ENCODE measurements at places on chromosomes 11 and 22. TPM values are rescaled to one million over a fixed set of nuclear protein-coding genes. Genes with fewer than 3 reads are reported as not detected.

The KIF18A gene
- total RNA-seq, result 12.9 TPM

DNA sequence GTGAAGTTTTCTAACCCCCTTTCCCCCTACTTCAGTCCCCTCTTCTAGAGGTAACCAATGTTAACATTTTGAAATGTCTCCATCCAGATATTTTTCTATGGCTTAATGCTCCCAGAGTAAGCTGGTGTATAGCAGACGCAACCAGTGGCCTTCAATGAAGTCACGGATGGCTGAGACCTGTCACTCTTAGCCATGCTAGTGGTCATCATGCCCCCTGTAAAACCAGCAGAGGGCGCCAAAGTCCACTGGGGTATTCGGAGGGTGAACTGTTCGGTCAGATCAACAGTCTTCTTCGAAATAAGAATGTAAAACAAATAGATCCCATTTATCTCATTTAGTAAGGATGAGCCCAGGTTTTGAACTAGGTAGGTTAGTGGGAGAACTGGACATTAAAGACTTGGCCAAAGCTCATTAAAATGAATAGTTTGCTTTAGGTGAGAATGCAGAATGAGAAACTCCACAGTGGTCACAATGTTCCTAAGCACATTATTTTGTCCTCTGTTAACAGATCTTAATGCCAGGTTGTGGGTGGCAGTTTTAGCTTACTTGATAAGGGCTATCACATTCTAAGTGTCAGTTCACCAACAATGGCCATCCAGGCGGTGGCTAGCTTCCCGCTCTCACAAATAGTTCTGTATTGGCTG lies 8.6 kb upstream of the MMP8 start:
- peak; percentile 82 for DNase-seq
- no peak overlapping the region for H3K4me3 ChIP-seq
- peaks cover 5% of the 10 kb centered on the region for H3K4me1 ChIP-seq
- no peak overlapping the region for H3K27ac ChIP-seq

The PGA5 gene
- not detected for total RNA-seq

The MIAT gene
- total RNA-seq, result 0.49 TPM

The OR8J3 gene
- total RNA-seq, result not detected

- peaks cover 31% of the 10 kb centered on the region for H3K27me3 ChIP-seq
- H3K27ac ChIP-seq, result no peak overlapping the region
- peaks cover 7% of the 10 kb centered on the region for H3K4me1 ChIP-seq
- peak; percentile 55 for DNase-seq
Observed at GRCh38 chr11:111018566-111018965, 227.0 kb upstream of the POU2AF2 start.

The APOA4 gene
- total RNA-seq, result not detected

- no peak overlapping the region for H3K4me3 ChIP-seq
- peaks cover 31% of the 10 kb centered on the region for H3K4me1 ChIP-seq
- no peak overlapping the region for H3K27ac ChIP-seq
- peaks cover 26% of the 10 kb centered on the region for H3K36me3 ChIP-seq
Observed at GRCh38 chr22:29992341-29993275, 87.7 kb upstream of the HORMAD2 start.

- H3K27me3 ChIP-seq, result no peaks in the 10 kb centered on the region
- H3K27ac ChIP-seq, result no peak overlapping the region
- H3K4me1 ChIP-seq, result no peaks in the 10 kb centered on the region
- no peaks in the 10 kb centered on the region for H3K36me3 ChIP-seq
- no peak overlapping the region for H3K4me3 ChIP-seq
Observed at GRCh38 chr11:37914859-37915258, 1316.8 kb upstream of the RAG2 start.

The CSF2RB gene
- total RNA-seq, result not detected

DNA sequence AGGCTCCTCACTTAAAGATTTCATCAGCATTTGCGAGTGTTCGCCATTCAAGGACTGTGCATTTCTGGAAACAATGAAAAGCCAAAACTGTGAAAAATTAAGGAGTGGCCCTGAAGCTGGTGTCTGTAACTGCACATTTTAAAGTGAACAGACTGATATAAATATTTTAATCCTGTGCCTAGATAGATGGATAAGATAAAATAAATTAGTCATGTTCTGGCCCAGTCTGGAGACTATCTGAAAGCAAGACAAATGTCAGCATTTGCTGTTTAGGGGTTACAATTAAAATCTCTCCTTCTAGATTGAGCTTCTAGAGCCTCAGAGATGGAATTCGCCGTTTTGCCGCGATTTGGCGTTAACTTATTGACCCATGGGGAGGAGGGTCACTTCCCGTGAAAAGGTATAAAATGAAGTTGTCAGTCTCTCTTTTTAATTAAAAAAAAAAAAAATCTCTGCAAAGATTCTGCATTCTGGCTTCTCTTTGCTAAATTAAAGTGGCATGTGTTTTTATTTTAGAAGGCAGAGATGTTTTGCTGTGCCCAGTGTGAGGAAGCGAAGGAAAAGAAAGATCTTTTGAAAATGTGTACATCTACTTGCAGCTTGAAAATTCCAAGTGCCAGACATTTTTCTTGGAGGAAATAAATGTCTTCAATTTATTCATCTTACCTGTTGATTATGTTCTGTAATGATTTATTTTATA lies 79.7 kb upstream of the WNT7B start:
- peak overlapping the region; percentile 98 for H3K27ac ChIP-seq
- H3K4me3 ChIP-seq, result peak overlapping the region; percentile 81
- no peak for DNase-seq
- H3K27me3 ChIP-seq, result no peaks in the 10 kb centered on the region
- H3K36me3 ChIP-seq, result peaks cover 36% of the 10 kb centered on the region
- H3K4me1 ChIP-seq, result peaks cover 26% of the 10 kb centered on the region

The IGF2 gene
- 0.35 TPM for total RNA-seq

- peak overlapping the region; percentile 79 for H3K27ac ChIP-seq
- H3K27me3 ChIP-seq, result no peaks in the 10 kb centered on the region
- H3K4me3 ChIP-seq, result no peak overlapping the region
- DNase-seq, result peak; percentile 73
Observed at GRCh38 chr11:2175659-2176058, 4.0 kb upstream of the TH start.

GRCh38 chr11:45816614-45817013 lies 11.7 kb downstream of the SLC35C1 start:
- no peak overlapping the region for H3K4me3 ChIP-seq
- H3K36me3 ChIP-seq, result peaks cover 11% of the 10 kb centered on the region
- peaks cover 5% of the 10 kb centered on the region for H3K4me1 ChIP-seq
- H3K27me3 ChIP-seq, result no peaks in the 10 kb centered on the region
- no peak overlapping the region for H3K27ac ChIP-seq

All from MCF 10A (cell line).